ENCODE measurements at places on chromosomes 5 and 9. TPM values are rescaled to one million over a fixed set of nuclear protein-coding genes. Genes with fewer than 3 reads are reported as not detected.

DNA sequence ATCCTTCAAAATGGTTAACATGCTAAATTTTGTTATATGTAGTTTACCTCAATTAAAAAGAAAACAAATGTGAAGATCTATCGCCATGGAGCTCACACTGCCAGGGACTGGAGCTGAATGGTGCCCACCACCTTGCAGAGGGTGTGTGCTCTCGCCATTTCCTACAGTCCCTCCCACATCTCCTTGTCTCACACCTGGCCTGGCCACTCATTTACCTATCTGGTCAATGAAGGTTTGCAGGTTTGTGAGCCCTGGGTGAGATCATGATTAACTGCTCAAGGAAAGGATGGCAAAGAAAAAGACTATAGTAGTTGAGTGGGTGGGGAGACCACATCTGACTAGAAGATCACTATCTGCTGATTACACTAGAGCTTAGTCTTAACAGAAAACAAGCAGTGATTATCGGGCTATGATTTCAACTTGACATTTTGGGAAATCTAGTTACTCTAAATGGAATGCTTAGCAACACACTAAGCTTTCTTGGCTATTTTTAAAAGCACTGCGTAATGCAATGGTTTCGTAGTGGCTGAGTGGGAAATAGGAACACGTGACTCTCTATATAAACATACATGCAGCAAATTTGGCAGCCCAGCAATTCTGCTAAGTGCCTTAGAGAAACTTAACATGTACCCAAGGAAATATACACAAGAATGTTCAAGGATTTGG is 27.3 kb downstream of the PUM3 start:
- DNase-seq: peak; percentile 75

GRCh38 chr5:26321278-26321677 is 717.1 kb downstream of the CDH9 start:
- DNase-seq: no peak

DNA sequence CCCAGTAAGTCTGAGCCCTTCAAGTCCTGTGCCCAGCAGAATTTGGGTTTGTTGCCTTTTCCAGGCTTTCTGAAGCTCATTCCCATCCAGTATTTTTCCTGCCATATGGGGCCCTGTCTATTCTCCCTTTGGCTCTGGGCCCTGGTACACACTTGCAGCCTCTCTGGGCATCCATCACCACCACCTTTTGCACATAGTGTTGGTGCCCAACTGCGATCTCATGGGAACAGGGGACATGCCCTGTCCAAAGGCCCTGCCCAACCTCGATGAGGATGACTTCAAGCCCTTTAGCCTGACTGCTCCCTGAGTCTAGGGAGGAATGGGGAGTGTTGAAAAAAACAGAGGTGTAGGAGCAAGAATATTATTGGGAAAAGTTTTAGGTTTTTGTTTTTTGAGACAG is 11.5 kb downstream of the RGS3 start:
- DNase-seq: no peak

GRCh38 chr9:113502427-113503034 is 39.0 kb downstream of the RGS3 start:
- no peak for DNase-seq

CDKN2B gene
- total RNA-seq: not detected

TGFBR1 gene
- 35.7 TPM for total RNA-seq

ARL10 gene
- not detected for total RNA-seq

DNA sequence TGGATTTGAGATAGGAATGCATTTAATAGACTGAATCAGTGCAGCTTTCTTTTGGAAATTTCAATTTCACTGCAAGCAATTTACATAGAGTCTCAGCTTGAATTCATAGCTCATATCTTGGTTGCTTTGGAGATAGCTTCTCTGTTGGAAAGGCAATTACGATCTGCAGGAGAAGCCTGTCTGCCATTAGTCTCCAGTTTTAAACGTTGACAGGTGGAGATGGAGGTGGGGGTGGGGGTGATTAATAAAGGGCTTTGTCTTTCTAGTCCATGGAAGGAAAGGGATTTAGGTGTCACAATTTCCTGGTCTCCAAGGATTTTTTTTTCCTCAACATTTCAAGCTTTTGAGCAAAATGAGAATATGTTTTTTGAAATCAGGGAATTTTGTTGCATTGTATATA is 184.7 kb downstream of the CARTPT start:
- no peak for DNase-seq

GRCh38 chr5:159263569-159263905 is 447 bp downstream of the UBLCP1 start:
- DNase-seq: no peak

DNA sequence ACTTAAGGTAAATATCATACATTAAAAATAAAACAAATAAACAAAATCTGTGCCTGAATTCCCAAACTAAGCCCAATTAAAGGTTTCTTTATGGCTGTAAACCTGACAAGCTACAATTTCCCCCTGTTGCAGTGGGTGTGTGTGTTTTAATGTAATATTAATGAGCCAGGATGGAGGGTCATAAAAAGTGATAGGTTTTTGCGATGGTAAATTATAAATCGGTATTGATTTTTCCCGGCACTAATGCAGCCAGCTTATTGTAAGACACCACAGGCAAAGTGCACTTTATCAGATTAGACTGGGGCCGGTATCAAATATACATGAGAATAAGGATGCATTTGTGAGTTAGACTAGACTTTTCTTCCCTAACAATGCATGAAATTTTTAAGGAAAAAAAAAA is 120.4 kb downstream of the EBF1 start:
- DNase-seq: no peak

GRCh38 chr5:17743580-17744435 is 109.5 kb downstream of the TAF11L14 start:
- peak; percentile 76 for DNase-seq
